ENCODE measurements at places on chromosomes 1 and 21.

DNA sequence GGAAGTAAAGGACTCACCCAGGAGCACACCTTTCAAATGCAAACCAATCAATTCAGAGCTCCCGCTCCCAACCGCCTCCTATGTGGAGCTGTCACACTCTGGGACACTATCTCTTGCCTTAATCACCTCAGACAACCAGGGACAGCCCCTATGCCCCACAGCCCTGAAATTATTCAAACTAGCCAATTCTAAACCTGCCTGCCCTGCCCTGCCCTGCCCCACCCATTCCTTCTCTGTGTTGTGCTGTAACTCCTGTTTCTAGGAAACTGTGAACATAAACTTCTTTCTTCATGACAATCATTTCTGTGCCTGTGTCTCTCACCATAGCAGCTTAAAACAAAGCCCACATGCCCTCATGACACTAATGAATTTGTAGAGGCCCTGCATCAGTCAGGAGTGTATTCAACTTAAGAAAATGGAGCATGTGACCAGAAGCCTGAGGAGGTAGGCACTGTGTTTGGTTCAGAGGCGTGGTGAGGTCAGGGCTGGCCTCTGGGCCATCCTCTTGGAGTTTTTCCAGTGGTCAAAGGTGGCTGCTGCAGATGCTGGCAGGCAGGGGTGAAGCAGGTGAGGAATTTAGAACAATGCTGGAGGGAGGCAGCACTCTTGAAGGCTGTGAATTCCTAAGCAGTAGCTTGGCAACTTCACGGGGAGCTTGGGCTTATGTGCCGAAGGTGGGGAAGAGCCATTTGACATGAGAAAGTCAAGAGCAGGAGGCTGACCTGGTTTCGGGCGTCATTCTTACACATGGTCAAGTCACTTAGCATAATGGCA is 74.5 kb downstream of the RHOU start:
- no peak for DNase-seq

- DNase-seq = no peak
These were observed 23.4 kb upstream of the TSPAN2 start for GRCh38 chr1:115112496-115113375.

DNA sequence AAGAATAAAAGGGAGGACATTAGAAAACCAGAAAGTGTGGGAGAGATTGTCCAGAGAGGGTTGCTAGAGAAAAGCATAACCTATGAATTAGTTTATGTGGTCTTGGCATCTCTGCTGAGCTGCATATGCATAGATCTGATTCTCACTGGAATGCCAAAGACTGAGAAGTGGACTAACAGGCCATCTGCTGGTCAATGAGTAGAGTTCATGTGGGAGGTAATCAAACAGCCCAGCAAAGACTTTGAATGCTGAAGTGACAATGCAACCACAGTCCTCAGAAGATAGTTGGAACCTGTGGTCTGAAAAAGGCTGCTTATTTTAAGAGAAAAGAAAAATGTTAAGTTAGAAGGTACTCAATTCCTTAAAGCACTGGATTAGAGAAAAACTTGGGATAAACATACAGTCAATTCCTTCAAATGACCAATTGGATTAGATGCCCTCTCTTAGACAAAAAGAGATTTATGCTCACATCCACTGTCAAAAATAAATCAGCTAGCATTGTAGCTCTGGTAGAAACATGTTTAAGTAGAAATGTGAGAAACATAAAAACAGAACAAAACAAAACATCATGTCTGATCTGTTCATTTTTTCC is 382.8 kb downstream of the AMY1C start:
- DNase-seq = no peak

- no peak for DNase-seq
These were observed 24.7 kb downstream of the RNF2 start for GRCh38 chr1:185070051-185070450.

DNA sequence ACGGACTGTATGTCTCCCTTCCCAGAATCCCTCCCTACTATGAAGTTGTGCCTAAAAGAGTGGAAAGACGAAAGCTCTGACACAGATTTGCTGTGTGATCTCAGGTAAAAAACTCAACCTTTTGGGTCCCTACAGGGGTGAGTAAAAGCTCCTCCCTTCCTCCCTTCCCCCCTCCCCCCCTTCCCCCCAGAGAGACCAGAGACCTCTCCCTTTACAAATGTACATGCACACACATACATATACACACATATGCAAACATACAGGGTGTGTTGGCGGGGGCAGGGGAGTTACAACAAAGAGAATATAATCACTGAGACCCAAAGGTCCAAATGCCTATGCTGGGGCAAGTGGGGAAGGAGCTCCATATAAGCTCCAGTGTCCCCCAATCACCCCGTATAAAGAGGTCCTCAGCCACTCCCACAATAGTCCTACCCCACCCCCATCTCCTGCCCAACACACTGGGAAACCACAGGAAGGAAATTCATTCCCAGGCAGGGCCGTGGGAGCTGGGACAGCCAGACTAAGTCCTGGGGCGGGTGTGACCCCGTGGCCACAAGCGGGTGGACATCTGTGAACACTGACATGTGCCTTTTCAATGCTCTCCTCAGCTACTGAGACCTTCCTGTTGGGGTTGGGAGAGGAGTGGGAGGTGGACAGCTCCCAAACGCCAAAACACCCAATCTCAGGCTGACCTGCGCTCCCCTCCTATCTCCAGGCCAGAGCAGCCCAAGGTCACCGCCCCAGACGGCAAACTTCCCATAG is 2.0 kb downstream of the MEF2D start:
- DNase-seq = no peak

- no peak for DNase-seq
These were observed 158.5 kb downstream of the TSEN15 start for GRCh38 chr1:184210031-184210430.

DNA sequence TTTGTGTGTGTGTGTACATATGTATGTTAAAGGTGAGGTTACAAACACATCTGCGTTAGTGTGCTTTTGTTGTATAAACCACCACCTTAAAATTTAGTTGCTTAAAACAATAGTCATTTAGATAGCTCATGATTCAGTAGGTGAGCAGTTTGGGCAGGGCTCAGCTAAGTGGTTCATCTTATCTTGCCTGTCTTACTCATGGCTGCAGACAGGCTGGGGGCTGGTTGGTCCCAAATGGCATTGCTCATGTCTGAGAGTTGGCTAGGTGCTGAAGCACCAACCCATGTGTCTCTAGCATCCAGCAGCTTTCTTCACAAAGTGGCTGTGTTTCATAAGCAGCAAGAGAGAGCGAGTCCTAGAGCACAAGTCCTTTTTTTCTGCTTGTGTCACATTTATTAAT is 91.4 kb downstream of the MACF1 start:
- DNase-seq = no peak

DNA sequence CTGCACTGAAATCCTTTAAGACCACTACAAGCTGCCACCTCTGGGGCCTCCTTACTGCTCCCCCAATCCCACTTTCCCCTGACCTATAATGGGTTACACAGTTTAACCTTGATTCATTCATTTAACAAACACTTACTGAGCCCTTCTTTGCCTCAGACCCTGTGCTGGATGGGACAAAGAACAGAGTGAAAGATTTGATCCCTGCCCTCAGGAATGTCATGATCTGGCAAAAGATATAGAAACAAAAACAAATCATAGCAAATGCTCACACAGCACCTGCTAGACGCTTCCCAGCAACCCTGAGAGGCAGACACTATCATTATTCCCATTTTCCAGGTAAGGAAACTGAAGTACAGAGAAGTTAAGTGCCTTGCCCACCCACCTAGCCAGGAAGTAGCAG is 7.0 kb upstream of the AUNIP start:
- DNase-seq = no peak

- DNase-seq = no peak
These were observed 127.1 kb upstream of the GADD45A start for GRCh38 chr1:67557696-67558448.

DNA sequence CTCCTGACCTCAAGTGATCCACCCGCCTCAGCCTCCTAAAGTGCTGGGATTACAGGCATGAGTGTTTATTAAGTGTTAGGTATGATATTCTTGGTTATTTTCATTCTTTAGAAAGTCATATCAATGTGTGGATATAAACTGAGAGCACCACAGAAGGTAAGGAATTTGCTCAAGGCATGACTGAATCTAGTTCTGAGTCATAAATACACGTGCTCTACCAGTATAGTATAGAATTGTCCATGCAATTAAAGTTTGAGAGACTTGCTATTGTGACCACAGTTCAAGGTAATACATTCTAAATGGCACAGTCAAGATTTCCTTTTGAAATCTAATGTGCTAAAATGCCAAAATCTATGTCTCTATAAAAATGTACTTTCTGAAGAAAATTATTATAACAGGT is 401.1 kb upstream of the CHRM3 start:
- no peak for DNase-seq

DNA sequence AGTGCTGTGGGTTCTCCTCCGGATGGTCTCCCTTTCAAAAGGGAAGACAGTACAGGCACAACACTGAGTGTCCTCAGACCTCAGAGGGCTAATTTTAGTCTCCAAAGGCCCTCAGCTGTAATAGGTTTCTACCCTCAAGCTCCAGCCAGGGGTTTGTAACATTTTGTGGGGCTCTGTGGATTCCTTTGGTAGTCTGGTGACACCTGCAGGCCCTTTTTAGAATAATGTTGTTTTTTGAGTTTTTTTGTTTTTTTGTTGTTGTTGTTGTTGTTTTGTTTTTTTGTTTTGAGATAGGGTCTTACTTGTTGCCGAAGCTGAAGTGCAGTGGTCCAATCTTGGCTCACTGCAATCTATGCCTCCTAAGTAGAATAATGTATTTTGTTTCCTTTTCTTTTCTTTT is 15.0 kb upstream of the TMEM201 start:
- DNase-seq = no peak

DNA sequence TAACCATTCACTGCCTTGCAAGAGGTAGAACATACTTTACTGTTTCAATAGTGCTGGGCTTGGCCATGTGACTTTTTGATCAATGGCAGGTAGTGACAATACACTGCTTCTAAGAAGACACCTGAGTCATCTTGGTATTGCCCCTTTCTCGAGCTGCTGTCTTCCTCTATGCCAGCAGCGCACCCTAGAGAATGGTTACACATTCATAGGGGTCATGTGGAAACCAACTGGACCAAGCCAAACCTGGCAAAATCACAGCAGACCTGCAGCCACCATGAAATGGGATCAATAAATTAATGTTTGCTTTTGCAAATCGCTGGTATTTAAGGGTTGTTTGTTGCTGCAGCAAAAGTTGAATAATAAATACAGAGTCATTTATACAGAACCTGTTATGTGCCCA is 122.3 kb downstream of the GRIK1 start:
- no peak for DNase-seq

DNA sequence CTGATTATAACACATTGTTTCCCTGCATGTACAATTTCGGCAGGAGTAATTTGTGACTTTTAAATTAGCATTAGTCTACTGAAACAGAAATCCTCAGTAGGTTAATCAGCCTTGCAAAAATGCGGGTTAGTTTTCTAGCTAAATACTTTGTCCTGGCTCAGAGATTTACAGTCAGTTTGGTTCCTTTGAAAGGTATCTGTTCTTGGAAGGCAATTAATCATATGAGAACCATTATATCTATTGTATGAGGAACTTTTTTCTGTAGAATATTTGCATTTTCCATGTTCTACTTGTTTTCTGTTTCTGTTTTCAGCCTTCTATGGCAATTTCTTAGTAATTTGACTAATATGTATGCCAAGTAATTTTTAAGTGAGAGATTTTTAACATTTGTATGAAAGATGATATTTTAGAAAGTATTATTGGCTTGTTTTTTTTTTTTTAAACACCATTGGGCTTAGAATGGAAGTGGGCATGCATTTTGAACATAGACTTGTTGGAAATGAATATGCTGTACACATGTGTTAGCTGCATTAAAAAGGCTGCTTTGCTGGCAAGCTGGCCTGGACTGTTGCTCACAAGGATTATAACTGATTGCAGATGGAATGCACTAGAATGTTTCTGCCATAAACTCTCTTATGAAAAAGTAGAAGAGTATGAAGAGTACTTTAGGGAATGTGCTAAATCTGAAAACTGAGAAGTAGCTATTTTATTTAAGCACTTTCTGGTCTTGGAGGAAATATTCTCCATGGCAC is 26.2 kb downstream of the KIF1B start:
- DNase-seq = no peak

DNA sequence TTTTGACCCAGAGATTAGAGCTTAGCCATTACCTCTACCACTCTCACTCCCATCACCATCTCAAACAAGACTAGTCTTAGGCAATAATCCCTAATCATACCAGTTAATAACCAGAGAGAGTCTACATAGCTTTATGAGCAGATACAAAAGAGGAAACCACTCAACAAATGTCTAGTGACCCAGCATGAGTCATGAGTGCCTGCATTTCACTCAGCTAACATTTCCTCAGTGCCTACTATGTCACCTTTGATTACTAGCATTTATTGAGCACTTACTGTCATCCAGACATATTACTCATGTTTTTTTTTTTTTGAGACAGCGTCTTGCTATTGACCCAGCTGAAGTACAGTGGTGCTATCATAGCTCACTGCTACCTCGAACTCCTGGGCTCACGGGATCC is 35.9 kb upstream of the GALNT2 start:
- DNase-seq = no peak

DNA sequence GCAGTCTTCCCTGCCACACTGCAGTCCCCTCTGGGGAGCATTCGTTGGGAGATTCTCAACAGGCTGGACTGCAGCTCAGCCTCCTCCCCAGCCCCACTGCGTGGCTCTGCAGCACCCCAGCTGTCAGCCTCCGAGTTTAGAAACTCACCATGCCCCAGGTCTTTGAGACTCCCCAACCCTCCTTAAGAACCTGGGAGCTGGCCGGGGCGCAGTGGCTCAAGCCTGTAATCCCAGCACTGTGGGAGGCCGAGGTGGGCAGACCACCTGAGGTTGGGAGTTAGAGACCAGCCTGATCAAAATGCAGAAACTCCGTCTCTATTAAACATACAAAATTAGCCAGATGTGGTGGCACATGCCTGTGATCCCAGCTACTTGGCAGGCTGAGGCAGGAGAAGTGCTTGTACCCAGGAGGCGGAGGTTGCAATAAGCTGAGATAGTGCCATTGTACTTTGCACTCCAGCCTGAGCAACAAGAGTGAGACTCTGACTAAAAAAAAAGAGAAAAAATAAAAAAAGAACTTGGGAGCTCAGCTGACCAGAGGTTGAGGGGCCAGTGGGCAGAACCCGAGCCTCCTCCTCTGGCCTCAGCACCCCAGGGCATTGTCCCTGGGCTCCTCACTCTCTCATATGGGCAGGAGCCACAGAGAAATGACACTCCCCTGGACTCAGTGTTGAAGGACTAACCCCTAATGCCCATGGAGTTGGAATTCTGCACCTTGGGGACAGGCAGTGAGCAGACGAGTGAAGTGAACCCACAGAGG is 5.6 kb downstream of the OLIG2 start:
- no peak for DNase-seq

- no peak for DNase-seq
These were observed 131.8 kb upstream of the SGIP1 start for GRCh38 chr1:66402194-66402593.

GRCh38 chr1:155527677-155528076 is 34.9 kb downstream of the ASH1L start:
- DNase-seq = no peak

GRCh38 chr1:113849072-113849471 is 22.4 kb downstream of the PTPN22 start:
- DNase-seq = no peak

GRCh38 chr1:206742719-206743383 is 27.7 kb upstream of the IL19 start:
- DNase-seq = no peak

All from stimulated activated CD4-positive, alpha-beta T cell treated with anti-CD3 and anti-CD28 coated beads, TNF-alpha, amount 100 ng/mL, for 48 hours (primary cell).